ENCODE measurements at places on chromosomes 12 and 14.

DNA sequence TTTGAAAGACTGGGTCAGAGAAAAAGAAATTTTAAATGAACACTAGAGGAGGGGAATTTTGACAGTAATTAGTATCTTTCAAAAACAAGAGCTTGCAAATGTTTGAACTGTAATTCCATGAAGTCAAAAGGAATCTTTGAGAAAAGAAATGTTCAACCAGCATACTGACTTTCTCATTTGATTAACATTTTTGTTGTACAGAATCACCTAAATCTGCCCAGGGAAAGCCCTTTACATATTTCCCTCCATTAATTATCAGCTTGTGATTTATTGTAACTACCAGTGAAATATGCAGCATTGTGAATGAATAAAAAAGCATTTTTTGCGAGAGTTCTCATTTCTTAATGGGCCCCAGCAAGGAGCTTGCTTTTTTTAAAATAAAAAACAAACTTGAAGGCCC is 61.2 kb upstream of the CCDC91 start:
- DNase-seq: no peak

GRCh38 chr14:20412411-20412810 is 890 bp downstream of the TEP1 start:
- no peak for DNase-seq

DNA sequence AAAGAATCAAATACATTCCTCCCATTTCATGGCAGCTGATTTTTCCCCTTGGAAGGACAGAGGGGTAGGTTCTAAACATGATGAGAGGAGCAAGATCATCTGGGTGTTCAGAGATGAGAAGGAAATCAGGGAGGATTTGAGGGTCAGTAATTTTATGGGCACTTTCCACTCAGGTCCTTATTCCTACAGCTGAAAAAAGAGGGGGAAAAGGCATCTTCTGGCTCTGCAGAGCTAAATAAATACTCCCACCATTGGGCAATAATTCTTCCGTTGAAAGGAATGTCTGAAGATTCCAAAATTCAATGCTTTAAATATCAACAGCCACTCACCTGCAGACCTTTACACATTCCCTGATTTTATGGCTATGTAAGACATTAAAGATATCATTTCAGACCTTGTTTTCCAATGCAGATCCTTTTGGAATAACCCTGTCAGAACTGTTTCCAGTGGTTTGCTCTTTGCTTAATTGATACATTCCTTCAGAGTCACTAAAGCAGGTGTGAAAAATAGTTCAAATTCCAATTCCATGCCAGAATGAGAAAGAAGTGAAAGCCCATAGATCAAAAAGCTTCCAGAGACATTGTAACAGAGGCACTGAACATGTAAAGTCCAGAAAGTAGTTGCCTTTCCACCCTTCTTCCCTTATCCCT is 233.3 kb upstream of the KRR1 start:
- DNase-seq: no peak

GRCh38 chr12:74985986-74986319 is 223.7 kb downstream of the KCNC2 start:
- no peak for DNase-seq

- no peak for DNase-seq
Measured at GRCh38 chr12:22974865-22975264, 349.9 kb downstream of the ETNK1 start.

GRCh38 chr14:106694638-106695393 is 1168.4 kb downstream of the TMEM121 start:
- DNase-seq: no peak

DNA sequence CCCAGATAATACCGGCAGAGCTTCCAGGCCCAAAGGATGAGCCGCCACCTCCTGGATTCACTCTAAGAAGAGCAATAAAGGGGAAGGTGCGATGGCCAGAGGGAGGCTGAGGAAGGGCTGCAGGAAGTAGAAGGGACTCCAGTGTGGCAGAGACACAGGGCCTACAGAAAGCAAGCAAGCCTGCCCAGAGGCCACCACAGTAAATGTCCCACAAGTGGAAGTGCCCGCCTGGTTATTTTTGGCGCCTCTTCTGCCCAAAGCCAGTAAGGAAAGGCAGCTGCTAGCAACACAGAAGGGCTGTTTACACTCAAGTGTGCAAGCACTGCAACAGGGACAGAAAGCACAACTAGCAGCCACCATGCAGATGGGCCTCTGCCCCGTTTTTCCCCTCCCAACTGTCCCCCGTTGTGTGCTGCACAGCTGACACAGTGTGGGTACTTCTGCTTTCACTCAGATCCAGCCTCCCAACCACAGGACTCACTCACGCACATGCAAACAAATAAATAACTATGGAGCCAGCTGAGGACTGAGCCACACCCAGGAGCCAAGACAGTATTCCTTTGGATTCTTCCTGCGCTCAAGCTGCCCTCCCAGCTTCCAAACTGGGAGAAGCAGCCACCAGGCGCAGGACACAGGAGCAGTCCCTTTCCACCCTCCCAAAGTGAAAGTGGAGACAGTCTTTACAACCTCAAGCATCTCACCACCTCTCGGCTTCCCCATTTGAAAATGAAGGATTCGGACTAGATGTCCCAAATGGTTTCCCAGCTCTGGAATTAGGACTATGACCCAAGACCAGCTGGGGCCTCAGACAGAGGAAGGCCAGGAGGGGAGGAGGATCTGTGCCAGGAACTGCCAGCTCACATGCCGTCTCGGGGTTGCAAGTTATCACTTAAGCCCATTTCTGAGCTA is 40.0 kb upstream of the PNMA1 start:
- DNase-seq: peak; percentile 56

- no peak for DNase-seq
Measured at GRCh38 chr14:44162197-44162596, 344.9 kb downstream of the FSCB start.

DNA sequence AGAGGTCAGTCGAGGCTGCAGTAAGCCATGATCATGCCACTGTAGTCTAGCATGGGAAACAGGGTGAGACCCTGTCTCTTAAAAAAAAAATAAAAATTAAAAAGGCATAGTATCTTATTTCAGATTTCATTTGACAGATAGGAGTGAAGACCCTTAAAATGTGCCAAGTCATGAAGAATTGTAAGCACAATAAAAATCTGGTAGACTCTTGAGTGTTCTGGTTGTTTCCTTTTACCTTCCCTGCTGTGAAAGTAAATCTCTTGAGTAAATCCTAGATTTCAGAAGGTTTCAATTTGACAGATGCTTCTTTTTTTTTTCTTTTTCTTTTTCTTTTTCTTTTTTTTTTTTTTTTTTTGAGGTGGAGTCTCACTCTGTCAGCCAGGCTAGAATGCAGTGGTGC is 109.0 kb downstream of the ESR2 start:
- no peak for DNase-seq

DNA sequence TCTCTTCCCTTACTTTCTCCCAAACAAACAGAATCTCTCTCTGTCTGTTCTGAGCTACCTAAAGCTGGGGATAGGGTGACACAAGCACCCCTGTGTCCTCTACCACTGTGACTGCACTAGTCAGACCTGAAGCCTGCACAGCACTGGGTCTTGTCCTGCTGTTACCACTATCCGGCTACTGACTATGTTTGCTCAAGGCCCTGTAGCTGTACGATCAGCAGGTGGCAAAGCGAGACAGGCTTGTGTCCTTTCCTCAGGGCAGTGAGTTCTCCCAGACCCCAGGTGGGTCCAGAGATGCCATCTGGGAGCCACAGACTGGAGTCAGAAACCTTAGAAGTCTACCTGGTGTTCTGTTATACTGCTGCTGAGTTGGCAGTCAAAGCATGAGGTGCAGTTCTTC is 116.4 kb downstream of the NUBPL start:
- no peak for DNase-seq

DNA sequence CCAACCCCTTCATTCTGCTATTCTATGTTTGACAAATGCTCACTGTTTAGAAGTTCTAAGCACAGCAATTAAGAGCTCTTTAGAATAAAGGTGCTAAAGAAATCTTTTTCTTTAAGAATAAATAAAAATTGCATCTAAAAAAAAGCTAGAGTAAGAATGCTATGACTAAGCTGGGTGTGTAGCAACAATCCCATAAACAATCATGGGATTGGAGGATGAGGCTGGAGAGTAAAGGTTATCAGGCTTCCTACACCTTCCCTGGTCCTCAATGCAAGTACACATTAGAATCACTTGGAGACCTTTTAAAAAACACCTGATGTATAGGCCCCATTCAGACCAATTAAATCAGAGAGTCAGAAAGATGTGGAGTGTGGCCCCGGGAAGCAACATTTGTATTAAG is 88.3 kb downstream of the CIT start:
- DNase-seq: no peak

DNA sequence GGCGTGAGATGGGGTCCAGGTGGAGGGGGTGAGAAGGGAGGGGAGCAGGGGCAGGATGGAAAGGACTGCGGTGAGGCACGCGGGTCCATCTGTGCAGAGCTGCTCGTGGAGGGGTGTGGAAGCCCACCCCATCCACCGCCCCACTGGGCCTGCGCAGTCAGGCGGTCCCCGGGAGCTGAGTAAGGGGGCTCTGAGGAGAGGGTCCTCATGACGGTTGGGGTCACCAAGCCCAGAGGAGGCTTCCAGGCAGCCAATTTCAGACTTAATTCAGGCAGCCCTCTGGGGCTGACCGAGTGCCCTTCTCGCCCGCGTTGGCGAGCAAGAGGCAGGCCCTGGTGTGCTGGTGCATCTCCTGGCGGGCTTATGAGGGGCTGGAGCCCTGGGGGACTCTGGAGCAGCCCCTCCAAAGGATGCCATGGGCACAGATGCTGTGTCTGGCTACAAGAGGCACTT is 115.5 kb downstream of the KIF26A start:
- no peak for DNase-seq

GRCh38 chr14:45199230-45199629 is 53.8 kb downstream of the MIS18BP1 start:
- no peak for DNase-seq

DNA sequence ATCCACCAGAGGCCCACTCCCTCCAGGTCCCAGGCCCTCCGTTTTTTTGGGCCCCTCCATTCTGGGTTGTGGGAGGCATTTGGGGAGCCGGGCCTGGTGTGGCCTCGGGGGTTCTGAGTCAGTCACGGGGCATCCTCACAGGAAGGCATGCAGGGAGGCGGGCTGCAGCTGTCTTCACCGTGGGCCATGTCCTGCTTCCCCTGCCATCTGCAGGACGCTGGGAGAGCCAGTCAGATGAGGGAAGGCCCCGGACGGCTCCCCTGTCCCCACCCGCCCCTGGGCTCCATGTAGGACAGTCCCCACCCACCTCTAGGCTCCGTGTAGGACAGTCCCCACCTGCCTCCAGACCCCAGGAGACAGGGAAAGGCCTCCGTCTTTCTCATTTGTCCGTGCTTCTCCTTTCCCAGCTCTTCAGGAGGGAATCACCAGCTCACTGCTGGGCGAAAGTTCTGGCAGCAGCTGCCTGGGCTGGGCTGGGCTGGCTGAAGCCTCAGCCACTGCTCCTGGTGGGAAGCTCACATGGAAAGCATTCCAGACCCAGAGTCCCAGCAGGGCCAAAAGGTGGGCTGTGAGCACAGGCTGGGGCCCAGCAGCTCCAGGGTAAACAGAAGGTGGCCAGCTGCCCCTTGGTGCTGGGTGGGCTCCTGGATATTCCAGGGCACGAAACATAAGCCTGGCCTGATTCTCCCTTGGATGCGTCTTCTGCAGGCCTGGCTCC is 217.8 kb downstream of the KIF26A start:
- no peak for DNase-seq

DNA sequence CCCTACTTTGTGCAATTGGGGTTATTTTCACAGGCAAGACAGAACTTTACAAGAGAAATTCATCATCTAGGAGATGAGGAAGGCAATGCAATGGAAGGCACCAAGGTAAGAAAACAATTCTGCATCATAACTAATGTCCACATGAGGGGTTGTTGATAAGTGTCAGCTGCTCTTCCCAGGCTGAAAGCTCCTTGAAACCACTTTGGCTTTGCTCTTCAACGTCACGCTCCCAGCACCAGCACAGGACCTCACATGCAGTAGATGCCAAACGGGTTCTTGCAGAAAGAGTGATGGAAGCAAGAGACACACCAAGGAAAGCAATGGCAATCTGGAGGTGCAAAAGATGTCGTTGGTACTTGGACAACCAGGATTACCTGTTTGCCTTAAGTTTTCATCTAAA is 485.5 kb downstream of the BCL11B start:
- no peak for DNase-seq

DNA sequence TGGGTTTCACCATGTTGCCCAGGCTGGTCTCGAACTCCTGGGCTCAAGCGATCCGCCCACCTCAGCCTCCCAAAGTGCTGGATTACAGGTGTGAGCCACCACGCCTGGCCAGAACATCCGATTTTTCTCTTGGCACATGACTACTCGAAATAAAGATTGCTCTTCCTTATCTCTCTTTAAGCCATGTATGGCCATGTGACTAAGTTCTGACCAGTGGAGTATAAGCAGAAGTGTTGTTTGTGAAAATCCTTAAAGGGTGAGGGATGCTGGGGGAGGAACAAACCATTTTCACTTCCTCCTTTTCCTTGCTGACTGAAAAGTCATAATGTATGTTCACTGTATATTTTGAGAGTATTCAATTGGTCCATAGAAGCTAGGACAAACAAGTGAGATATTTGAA is 50.7 kb upstream of the ATF7IP start:
- no peak for DNase-seq

- DNase-seq: no peak
Measured at GRCh38 chr12:7101694-7102131, 7.3 kb downstream of the C1RL start.

- DNase-seq: no peak
Measured at GRCh38 chr12:85794531-85794930, 41.7 kb downstream of the RASSF9 start.

GRCh38 chr12:11980115-11980514 is 90.6 kb upstream of the BCL2L14 start:
- DNase-seq: no peak

- no peak for DNase-seq
Measured at GRCh38 chr14:89388853-89389252, 28.2 kb downstream of the FOXN3 start.

DNA sequence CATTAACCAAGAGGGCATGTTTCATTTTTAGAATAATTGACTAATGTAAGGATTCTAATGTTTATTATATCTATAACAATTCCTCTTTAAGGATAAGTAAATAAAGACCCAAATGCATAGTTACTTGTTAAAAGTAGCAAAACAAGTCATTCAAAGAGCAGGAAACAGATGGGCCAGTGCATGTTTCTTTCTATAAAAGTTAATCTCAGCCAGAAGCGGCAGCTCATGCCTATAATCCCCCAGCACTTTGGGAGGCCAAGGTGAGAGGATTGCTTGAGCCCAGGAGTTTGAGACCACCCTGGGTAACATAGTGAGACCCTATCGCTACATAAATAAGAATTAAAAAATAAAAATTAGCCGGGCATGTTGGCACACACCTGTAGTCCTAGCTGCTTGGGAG is 391.0 kb upstream of the RGS6 start:
- no peak for DNase-seq

GRCh38 chr12:108822497-108823205 is 34.7 kb downstream of the SSH1 start:
- DNase-seq: no peak

DNA sequence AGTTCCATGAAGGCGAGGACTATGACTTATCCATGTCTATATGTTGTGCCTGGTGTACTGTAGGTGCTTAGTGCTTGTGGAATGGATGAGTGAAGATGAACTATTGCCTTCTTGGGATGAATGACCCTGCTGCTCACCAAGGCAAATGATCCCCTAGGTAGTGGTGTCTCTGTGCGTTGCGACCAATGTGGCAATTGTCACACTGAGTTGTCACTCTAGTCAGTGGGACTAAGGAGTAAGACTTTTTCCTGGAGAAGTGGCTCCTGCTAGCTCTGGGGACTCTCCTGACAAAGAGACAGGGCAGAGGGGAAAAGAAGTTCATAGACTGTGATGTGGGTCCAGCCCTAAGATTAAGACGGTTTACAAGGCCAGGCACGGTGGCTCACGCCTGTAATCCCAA is 3.4 kb upstream of the ACVR1B start:
- DNase-seq: no peak

GRCh38 chr12:107765316-107765715 is 4.4 kb upstream of the PRDM4 start:
- DNase-seq: no peak

- DNase-seq: no peak
Measured at GRCh38 chr12:132169376-132169775, 25.1 kb downstream of the NOC4L start.
